Testis (tissue), 5 donors: ENCODE measurements at places on chromosomes 7 and 10. TPM values are rescaled to one million over a fixed set of nuclear protein-coding genes. Genes with fewer than 3 reads are reported as not detected.

GRCh38 chr7:1664711-1665548 is 5.1 kb upstream of the ELFN1 start:
- peaks cover 21% of the 10 kb centered on the region for H3K4me1 ChIP-seq
- H3K36me3 ChIP-seq, result no peaks in the 10 kb centered on the region
- H3K27ac ChIP-seq, result no peak overlapping the region

DNA sequence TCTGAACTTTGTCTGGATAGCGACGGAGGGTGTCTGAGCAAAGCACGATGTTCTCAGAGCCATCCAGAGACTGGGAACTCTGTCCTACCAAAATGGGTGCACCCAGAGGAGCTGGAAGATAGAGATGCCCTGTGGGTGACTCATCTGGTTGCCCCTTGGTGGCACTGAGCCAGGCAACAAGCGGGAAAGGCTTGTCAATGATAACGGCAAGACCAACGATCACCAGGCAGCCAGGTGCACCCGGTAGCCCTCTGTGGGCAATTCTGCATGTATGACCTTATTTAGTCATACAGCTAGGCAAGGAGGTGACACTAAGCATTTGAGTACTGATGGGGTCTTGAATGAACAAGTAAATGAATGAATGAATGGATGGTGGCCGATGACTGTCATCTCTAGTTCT is 2.8 kb upstream of the ELN start:
- H3K27me3 ChIP-seq, result no peaks in the 10 kb centered on the region
- H3K4me3 ChIP-seq, result no peak overlapping the region
- DNase-seq, result no peak

- H3K4me3 ChIP-seq, result no peak overlapping the region
- H3K36me3 ChIP-seq, result no peaks in the 10 kb centered on the region
- H3K27me3 ChIP-seq, result no peaks in the 10 kb centered on the region
- no peaks in the 10 kb centered on the region for H3K4me1 ChIP-seq
- no peak overlapping the region for H3K27ac ChIP-seq
Observed at GRCh38 chr10:116240157-116240950, 32.7 kb downstream of the GFRA1 start.

DNA sequence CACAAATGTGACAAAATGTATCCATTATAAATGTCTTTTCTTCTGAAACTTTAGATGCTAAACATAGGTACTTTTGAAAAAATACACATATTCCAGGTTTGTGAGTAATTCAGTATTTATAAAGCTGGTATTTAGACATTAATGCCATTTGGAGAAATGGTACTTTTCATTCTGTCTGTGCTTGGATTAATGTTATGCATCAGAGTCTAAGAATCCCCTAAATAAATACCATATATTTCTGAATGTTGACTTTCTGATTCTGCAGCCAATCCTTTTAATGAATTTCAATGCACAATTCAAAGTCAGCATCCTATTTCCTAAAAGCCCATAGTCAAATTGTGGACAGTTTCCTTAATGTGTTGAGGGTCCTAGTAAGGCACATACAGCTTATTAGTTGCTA is 145.0 kb downstream of the DKK1 start:
- H3K4me1 ChIP-seq, result no peaks in the 10 kb centered on the region
- H3K27ac ChIP-seq, result no peak overlapping the region

DNA sequence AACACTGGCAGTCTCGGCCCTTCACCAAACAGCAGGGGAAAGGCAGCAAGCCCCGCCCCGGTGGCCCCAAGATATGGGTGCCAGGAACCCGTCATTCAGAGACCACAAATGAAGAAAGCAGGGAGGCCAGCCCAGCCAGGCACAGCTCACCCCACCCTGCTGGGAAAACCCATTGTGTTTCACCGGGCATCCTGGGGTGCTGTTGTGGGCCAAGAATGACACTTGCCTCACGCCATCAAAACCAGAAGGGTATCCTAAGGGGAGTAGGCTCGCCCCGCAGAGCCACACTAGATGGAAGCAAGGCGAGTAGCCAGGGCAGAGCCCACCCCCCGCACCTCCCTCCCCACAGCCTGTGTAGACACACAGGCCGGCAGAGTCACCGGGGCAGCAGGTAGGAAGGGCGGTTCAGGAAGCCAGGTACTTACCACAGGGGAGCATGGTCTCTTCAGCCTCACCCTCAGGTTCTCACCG is 72.5 kb upstream of the KCNMA1 start:
- peaks cover 2% of the 10 kb centered on the region for H3K4me1 ChIP-seq
- no peaks in the 10 kb centered on the region for H3K36me3 ChIP-seq
- H3K27ac ChIP-seq, result no peak overlapping the region
- no peaks in the 10 kb centered on the region for H3K27me3 ChIP-seq
- DNase-seq, result no peak

DNA sequence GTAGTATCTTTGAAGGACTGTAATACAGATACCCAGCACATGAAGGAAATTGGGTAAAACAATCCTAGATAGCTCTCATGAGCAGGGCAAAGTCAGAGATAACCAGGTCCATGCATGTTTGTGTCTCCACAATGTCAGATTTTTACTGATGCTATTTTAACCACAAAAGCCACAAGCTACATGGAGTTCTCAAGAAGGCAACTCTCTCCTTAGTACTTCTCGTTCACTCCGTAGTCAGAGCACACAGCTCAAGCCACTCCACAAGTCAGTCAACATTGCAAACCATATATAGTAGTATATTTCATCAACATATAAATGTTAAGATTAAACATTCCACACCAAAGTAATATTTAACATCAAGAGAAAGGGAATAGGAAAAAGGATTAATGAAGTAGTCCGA is 98.0 kb upstream of the PIK3CG start:
- H3K27me3 ChIP-seq, result no peaks in the 10 kb centered on the region
- no peaks in the 10 kb centered on the region for H3K4me1 ChIP-seq
- H3K36me3 ChIP-seq, result no peaks in the 10 kb centered on the region
- H3K4me3 ChIP-seq, result no peak overlapping the region
- DNase-seq, result no peak
- no peak overlapping the region for H3K27ac ChIP-seq

DNA sequence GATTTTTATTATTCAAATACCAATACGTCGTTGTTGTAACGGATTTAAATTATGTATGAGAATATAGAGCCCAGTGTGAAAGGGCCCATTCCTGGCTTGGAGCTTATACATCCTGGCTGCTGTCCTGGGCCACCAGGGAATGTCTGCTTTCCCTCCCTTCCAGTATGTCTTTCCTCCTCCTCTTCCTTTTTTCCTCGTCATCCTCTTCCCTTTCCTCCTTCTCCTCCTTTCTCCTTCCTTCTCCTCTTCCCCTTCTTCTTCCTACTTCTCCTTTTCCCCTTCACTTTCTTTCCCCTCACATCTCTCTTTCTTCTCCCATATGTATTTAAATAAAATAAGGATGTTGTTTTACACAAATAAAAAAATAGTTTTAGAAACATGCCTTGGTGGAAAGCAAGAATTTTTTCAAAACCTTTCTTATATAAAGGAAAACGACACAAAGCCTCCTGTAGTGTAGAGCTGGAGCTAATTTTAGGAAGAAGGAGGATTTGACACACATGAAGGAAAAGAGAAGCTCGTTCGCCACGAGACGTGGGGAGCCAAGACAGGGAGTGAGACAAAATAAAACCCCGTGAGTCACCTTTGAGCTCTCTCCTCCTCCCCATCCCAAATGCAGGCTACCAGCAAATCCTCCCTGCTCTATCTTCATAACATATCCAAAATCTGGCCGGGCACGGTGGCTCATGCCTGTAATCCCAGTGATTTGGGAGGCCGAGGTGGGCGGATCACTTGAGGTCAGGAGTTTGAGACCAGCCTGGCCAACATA is 301.1 kb upstream of the LYZL1 start:
- no peak overlapping the region for H3K27ac ChIP-seq
- no peak for DNase-seq
- H3K27me3 ChIP-seq, result no peaks in the 10 kb centered on the region
- H3K36me3 ChIP-seq, result no peaks in the 10 kb centered on the region

DNA sequence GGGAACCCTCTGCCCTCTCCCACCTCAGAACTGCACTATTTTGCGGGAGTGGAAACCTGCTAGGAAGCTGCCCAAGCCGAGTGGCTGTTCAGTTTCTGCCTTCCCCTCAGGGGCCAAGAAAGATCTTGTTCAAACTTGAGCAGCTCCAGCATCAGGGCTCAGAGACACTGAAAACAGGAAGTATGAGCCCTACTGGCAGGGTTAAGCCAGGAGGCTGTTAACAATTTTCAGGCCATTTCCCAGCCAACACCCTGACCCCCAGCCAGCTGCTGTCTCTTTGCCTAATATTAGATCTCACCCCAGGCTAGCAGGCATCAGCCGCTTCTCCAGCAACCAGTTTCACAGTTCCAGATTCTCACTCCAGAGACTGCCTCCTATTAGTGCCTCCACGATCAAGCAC is 9.2 kb downstream of the PLAU start:
- H3K27ac ChIP-seq, result peak overlapping the region; percentile 56
- no peaks in the 10 kb centered on the region for H3K4me1 ChIP-seq
- no peaks in the 10 kb centered on the region for H3K36me3 ChIP-seq
- DNase-seq, result peak; percentile 48

- H3K27ac ChIP-seq, result no peak overlapping the region
- no peak overlapping the region for H3K4me3 ChIP-seq
- peak; percentile 79 for DNase-seq
- H3K36me3 ChIP-seq, result no peaks in the 10 kb centered on the region
- peaks cover 12% of the 10 kb centered on the region for H3K4me1 ChIP-seq
- H3K27me3 ChIP-seq, result no peaks in the 10 kb centered on the region
Observed at GRCh38 chr7:92809760-92810573, 26.4 kb downstream of the CDK6 start.

DNA sequence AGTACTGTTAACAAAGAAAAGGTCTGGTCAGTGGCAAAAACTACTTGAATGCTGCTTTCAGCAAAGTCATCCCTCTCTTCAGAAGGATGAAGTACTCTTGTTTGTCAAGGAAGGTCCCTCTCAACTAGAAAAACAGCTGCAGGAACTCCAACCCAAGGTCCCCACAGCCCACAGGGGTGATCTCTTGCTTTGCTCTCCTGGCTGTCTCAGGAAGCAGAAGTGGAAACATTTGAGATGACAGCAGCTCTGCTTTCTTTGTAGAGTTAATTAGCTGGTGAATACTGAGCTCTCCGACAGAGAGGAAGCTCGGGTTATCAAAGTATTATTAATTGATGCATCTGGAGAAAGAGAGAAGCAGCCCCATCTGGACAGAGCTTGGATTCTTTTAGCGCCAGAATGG is 25.4 kb upstream of the LRGUK start:
- no peaks in the 10 kb centered on the region for H3K4me1 ChIP-seq
- DNase-seq, result no peak
- no peaks in the 10 kb centered on the region for H3K27me3 ChIP-seq

DNA sequence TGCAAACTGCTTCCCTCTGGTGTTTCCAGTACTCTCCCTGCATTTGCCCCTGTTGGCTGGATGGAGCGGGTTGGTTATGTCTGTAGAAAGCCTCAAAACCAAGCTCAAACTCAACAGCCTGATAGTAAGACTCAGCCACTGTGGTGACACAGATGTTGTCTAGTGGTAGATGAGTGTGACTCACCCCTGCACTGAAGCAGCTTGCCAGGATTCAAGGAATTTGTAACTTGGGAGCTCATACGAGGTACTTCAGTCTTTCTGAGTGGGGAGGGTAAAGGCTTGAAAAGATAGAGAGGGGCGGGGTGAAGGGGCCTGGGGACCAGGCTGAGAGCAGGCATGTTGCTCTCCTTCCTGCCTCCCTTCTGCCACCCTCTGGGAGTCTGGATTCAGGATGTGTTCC is 22.9 kb upstream of the AQP1 start:
- H3K27ac ChIP-seq, result no peak overlapping the region
- no peak overlapping the region for H3K4me3 ChIP-seq
- no peak for DNase-seq
- no peaks in the 10 kb centered on the region for H3K36me3 ChIP-seq

- no peaks in the 10 kb centered on the region for H3K36me3 ChIP-seq
- H3K27ac ChIP-seq, result no peak overlapping the region
- no peak for DNase-seq
Observed at GRCh38 chr7:69739190-69739589, 140.9 kb downstream of the AUTS2 start.

DNA sequence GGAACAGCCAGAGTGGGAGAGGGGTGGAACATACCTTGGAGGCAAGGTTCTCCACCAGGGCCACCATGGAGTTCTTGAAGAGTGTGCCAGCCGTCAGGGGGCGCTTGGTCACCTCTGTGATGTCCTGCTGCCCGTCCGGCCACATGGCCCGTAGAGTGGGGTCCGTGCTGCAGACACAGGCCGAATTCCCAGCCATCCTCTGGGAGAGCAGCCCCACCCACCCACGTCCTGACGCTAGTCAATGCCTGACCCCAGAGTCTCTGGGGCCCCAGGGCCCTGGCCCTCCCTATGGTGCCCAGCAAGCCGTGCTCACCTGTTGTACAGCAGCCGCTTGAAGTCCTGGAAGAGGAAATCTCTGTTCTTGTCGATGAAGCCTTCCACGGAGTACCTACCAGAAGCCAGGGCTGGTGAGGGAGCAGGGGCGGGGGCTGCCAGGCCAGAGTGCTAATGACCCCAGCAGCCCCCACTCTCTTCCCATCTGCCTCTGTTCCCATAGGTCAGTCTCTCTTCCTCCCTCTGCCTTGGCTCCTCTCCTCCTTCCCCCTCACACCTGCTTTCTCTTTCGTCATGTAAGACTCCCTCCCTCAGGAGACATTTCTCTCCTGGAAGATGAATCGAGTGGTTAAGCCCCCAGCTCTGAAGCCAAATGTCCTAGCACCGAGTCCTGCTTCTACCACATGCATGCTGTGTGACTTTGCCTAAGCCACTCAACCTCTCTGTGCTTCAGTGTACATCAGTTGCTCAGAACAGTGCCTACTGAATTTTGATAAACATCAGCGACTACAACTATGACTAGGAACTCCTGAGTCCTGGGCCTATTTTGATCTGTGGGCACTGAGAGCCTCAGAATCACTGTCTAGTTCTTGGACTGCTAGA is 11.0 kb downstream of the MYO1G start:
- no peak overlapping the region for H3K27ac ChIP-seq
- H3K4me1 ChIP-seq, result peaks cover 2% of the 10 kb centered on the region
- no peak overlapping the region for H3K4me3 ChIP-seq
- peak; percentile 52 for DNase-seq
- H3K36me3 ChIP-seq, result no peaks in the 10 kb centered on the region

DNA sequence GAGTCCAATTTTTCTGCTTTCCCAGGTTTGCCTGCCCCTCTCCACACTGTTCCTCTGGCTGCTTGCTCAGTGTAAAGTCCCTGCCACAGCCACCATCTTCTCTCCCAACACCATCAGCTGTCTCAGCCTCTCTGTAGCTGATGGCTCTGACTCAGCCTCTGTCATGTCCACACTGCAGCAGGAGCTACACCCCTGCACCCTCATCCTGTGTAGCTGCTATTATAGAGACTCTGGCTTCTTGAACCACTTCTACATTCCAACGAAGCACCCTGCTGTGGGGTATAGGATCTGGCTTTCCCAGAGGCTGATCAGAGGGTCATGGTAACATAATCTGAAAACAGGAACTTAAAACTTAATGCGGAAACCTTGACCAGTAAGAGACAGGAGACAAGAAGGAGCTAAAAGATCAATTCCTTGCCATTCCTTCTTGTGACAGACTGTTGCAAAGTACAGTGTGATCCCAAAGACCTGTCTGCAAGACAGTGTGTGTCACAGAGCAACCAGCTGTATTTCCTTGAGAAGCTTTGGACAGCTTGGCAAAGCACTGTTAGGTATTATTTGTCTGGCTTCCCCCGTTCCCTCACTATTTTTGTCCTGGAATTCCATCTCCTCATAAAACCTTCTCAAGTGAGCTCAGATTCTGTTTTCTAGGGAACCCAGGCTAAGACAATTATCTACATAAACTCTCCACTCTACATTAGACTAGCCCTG is 42.3 kb downstream of the NRCAM start:
- no peaks in the 10 kb centered on the region for H3K4me1 ChIP-seq
- no peaks in the 10 kb centered on the region for H3K36me3 ChIP-seq
- H3K27ac ChIP-seq, result no peak overlapping the region
- no peaks in the 10 kb centered on the region for H3K27me3 ChIP-seq

The STRIP2 gene
- polyA plus RNA-seq, result 18.8 TPM

The DEPP1 gene
- polyA plus RNA-seq, result 29.1 TPM

The CPA2 gene
- 1.1 TPM for polyA plus RNA-seq

The NUTM2A gene
- polyA plus RNA-seq, result 4.2 TPM

The AKR1C2 gene
- 35.5 TPM for polyA plus RNA-seq

The CD36 gene
- polyA plus RNA-seq, result 12.8 TPM

The DPCD gene
- 267 TPM for polyA plus RNA-seq

The FIGNL1 gene
- 10.4 TPM for polyA plus RNA-seq

The PDE6C gene
- 0.09 TPM for polyA plus RNA-seq
